Central memory CD8-positive, alpha-beta T cell (primary cell): ENCODE measurements at places on chromosomes 7 and 10.
A peak's percentile ranks its signal among the peaks of the same experiment; 100 is the strongest.

DNA sequence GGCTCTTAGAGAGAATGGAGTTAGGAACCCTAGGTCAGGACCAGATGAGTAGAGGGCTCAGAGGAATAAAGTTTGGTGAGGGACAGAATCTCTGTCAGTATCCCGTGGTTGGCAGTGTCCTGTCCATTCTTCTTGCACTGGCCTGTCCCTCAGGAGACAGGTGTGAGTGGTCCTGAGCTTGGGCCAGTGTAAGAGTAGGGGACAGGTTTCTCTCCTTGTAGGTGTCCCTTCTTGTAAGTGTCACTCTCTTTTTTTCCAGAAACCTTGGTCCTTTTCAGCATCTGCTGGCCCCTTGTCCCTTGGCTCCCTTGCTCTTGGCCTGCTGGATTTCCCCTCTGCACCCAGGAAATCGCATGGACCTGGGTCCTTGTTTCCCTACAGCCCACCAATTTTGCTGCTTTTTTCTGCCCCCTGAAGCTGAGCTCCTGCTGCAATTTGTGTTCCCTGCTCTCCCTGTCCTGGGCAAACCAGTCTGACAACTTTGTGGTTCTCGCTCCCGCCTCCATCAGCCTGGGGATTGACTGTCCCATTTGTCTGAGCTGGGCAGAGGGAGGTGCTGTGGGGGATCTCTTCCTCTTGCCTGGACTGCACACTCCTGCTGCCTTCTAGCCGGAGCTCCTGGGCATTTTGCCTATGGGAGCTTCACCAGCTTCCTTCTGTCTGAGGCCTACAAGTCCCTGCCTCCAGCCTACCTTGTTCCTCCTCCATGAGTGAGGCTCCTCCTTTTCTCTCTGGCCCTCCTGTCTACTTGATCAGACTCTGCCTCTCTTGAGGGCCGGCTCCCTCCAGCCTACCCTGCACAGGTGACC, 6.5 kb downstream of the TSPAN14 start:
- no peak for DNase-seq
- peaks cover 94% of the 10 kb centered on the region for H3K4me1 ChIP-seq
- no peaks in the 10 kb centered on the region for H3K27me3 ChIP-seq
- peak overlapping the region; percentile 96 for H3K4me3 ChIP-seq
- H3K27ac ChIP-seq, result peak overlapping the region; percentile 92

- no peak overlapping the region for H3K27ac ChIP-seq
- H3K27me3 ChIP-seq, result no peaks in the 10 kb centered on the region
- no peak for DNase-seq
- no peak overlapping the region for H3K4me3 ChIP-seq
These were observed 256.8 kb upstream of the FZD8 start for GRCh38 chr10:35898716-35899440.

- peaks cover 23% of the 10 kb centered on the region for H3K4me1 ChIP-seq
- no peak overlapping the region for H3K27ac ChIP-seq
- H3K36me3 ChIP-seq, result peaks cover 27% of the 10 kb centered on the region
- H3K4me3 ChIP-seq, result peak overlapping the region; percentile 99
- no peaks in the 10 kb centered on the region for H3K27me3 ChIP-seq
These were observed 110.3 kb upstream of the TNRC18 start for GRCh38 chr7:5533821-5534367.

GRCh38 chr10:126911301-126911700, 6.1 kb downstream of the DOCK1 start:
- no peaks in the 10 kb centered on the region for H3K36me3 ChIP-seq
- no peaks in the 10 kb centered on the region for H3K4me1 ChIP-seq
- peaks cover 8% of the 10 kb centered on the region for H3K27me3 ChIP-seq
- no peak overlapping the region for H3K27ac ChIP-seq
- H3K4me3 ChIP-seq, result no peak overlapping the region

DNA sequence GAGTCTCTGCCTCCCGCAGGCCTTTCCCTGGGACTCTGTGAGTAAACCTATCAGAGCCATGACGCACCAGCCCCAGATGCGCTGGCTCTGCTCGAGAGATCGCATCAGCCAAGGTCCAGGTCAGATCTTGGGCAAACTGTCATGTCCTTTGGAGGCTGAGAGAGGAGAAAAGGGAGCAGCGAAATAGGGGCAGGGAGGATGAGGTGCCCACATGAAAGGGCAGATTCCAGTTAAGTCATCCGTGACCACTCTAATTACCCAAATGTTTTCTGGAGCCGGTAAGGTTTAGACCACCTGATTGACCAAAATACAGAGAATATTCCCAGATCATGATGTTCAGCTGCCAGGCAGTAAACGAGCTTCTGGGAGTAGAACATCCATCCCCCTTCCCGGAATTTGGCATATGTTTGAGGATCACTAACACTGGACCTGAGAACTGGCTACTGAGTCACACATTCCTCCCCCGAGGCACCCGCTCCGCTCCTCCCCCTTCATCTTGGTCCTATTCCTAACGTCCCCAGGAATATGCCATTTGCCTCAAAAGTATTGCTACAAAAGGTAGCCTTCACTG, 88.0 kb downstream of the FGFR2 start:
- H3K4me3 ChIP-seq, result no peak overlapping the region
- no peak overlapping the region for H3K27ac ChIP-seq
- no peak for DNase-seq
- H3K27me3 ChIP-seq, result no peaks in the 10 kb centered on the region
- no peaks in the 10 kb centered on the region for H3K36me3 ChIP-seq
- no peaks in the 10 kb centered on the region for H3K4me1 ChIP-seq

DNA sequence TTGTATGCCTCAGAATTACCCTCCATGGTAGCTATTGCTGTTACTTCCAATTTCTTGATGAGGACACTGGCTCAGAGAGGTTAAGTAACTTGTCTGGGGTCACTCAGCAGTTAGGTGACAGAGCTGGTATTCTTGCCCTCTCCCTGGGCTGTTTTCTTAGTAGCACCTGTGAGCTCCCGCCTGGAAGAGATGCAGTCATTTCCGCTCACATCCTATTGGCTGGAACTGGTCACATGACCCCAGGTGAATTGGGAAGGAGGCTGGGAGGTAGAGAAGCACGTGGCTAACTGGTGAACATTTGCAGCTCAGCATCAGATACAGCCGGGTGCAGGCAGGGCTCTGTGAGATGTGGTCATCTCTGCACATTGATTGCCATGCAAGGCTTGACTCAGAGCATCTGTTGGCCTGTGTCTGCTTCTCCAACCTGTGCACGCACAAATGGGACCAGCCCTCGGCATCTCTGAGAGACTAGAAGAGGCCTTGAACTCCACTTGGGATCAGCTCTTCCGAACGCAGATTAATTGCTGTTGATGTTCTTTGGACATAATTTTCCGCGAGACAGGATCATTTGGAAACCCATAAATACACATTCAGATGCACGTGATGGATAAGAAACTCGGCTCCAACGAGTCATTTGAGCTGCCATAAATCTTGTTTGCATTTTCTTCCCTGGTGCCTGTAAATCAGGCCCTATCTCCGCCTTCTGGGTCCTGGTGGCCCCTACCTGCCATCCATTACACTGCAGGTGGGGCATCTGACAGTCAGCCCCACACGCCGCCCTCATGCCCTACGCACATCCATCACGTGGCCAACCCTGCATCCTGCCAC, 42.8 kb downstream of the MYL10 start:
- H3K36me3 ChIP-seq, result no peaks in the 10 kb centered on the region
- no peak overlapping the region for H3K4me3 ChIP-seq
- H3K27ac ChIP-seq, result no peak overlapping the region
- no peaks in the 10 kb centered on the region for H3K4me1 ChIP-seq
- H3K27me3 ChIP-seq, result peaks cover 22% of the 10 kb centered on the region
- no peak for DNase-seq

GRCh38 chr10:24162206-24162985, 46.5 kb upstream of the KIAA1217 start:
- no peaks in the 10 kb centered on the region for H3K36me3 ChIP-seq
- H3K27ac ChIP-seq, result no peak overlapping the region
- H3K27me3 ChIP-seq, result no peaks in the 10 kb centered on the region
- DNase-seq, result no peak
- H3K4me3 ChIP-seq, result no peak overlapping the region

DNA sequence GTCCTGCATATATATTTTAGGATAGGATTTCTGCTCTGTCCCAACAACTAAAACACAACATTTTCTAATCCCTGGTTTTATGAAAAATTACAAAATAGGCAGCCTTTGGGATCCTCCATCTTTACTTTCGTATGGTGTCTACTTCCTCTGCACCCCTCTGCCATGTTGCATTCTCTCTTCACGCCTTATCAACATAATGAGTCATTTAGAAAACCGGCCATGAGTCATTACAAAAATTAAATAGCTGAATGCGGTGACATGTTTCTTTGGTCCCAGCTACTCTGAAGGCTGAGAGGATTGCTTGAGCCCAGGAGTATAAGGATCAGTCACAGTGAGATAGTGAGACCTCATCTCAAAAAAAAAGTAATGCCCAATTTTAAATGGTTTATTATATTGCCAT, 148.1 kb upstream of the CELF2 start:
- H3K36me3 ChIP-seq, result no peaks in the 10 kb centered on the region
- no peak overlapping the region for H3K27ac ChIP-seq
- no peak for DNase-seq
- H3K4me3 ChIP-seq, result no peak overlapping the region
- H3K27me3 ChIP-seq, result peaks cover 32% of the 10 kb centered on the region
- no peaks in the 10 kb centered on the region for H3K4me1 ChIP-seq

GRCh38 chr10:79236433-79236765, 110.9 kb upstream of the PPIF start:
- H3K36me3 ChIP-seq, result peaks cover 2% of the 10 kb centered on the region
- no peaks in the 10 kb centered on the region for H3K27me3 ChIP-seq
- H3K4me1 ChIP-seq, result peaks cover 6% of the 10 kb centered on the region
- no peak overlapping the region for H3K4me3 ChIP-seq

DNA sequence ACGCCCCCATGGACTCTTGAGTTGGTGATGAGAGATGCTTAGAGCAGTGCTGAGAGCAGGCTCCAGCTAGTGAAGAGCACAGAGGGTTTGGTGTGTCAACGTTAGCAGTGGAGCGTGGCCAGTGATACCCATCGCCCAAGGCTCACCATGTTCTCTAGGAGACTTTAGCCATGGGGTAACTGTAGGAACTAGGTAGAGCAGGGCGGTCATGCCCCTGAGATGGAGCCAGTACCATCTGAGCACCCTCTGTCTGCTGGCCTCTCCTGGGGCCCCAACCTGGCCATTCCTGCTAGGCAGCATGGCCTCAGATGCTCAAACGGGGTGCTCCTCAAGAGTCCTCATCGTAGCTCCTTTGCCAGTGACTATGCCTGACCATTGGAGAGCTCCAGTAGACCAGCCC, 179.7 kb downstream of the KCND2 start:
- H3K27me3 ChIP-seq, result no peaks in the 10 kb centered on the region
- H3K27ac ChIP-seq, result no peak overlapping the region
- peaks cover 1% of the 10 kb centered on the region for H3K36me3 ChIP-seq

GRCh38 chr10:12333380-12334185, 15.8 kb upstream of the CAMK1D start:
- H3K27me3 ChIP-seq, result no peaks in the 10 kb centered on the region
- peak overlapping the region; percentile 74 for H3K27ac ChIP-seq
- no peak overlapping the region for H3K4me3 ChIP-seq
- no peaks in the 10 kb centered on the region for H3K36me3 ChIP-seq
- no peak for DNase-seq
- H3K4me1 ChIP-seq, result peaks cover 6% of the 10 kb centered on the region

DNA sequence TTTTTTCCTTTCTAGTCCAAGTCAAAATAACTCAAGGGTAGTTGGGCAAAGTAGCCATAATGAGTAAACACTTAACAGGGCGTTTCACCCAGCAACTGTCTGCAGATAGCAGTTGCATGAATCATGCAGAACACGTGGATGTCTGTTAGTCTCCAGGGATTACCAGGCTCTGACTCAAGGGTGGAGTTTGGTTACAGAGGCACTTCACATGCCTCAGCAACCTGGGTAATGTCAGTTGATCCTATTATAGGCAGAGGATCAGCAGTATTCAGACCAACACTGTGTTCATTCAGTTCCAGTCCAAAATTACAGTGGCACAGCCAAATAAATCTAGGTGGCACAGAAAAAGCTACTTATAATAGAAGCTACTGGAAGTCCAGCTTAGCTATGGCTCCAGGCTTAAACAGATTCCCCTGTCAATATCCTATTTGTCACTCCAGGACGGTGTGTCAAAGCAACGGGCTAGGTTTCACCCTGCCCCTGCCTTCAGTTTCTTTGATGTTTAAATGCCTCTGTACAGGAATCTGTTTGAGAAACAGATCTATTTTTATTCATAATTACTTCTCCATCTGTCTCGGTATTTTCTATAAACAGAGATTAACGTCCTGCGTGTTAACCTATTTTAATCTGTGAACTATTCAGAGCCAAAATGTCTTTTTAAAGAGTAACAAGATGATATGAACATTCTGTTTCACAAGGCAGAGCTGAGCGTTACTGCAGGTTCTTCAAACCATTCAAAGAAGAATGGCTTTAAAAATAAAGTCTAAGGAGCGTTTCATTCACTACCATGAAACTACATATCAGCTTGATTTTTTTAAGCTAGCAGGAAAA, 162.6 kb upstream of the AKR1E2 start:
- no peak for DNase-seq
- no peak overlapping the region for H3K4me3 ChIP-seq
- H3K4me1 ChIP-seq, result no peaks in the 10 kb centered on the region
- no peak overlapping the region for H3K27ac ChIP-seq

DNA sequence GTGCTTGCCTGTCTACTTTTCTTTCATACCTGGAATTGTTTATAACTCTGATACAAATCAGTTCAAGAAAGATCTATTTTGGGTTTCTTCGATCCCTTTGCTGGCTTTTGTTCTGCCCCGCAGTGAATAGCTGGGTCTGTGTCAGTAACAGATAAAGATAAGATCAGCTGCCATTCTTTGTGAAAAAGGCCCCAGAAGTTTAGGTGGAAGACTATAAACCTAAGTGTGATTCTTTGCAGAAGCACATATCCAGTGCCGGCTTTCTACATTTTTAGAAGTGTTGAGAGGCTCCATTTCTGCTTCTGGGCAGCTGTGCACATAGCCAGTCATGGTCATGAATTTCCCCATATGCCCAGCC, 686.4 kb upstream of the C7orf33 start:
- H3K27ac ChIP-seq, result no peak overlapping the region
- H3K4me3 ChIP-seq, result no peak overlapping the region
- no peaks in the 10 kb centered on the region for H3K36me3 ChIP-seq
- no peaks in the 10 kb centered on the region for H3K27me3 ChIP-seq

- DNase-seq, result peak; percentile 49
- no peak overlapping the region for H3K27ac ChIP-seq
- H3K4me1 ChIP-seq, result peaks cover 9% of the 10 kb centered on the region
These were observed 12.1 kb downstream of the PDZD7 start for GRCh38 chr10:101018600-101019439.

DNA sequence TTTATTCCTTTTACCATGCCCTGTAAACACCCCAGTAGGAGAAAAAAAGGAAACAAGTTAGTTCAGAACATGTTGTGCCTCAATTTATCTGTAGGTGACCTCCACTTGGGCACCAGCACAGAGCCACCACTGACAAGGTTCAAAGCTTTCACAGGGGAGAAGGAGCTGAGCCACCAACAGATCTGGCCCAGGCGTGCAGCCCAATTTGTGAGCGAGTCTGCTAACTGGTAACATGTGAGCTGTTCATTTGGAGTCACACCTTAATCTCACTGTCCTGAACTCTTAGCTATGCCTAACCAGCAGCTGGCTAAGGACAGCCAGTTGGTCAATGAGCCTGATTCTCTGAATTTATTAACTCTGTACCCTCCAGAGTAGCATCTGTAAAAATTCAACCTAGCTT, 78.4 kb upstream of the CAMK2B start:
- peaks cover 27% of the 10 kb centered on the region for H3K36me3 ChIP-seq
- no peaks in the 10 kb centered on the region for H3K27me3 ChIP-seq
- DNase-seq, result no peak
- peaks cover 25% of the 10 kb centered on the region for H3K4me1 ChIP-seq
